SJSA1 (cell line): ENCODE measurements at places on chromosomes 4 and X. TPM values are rescaled to one million over a fixed set of nuclear protein-coding genes. Genes with fewer than 3 reads are reported as not detected.

- DNase-seq = no peak
These were observed 579 bp upstream of the GABRA2 start for GRCh38 chr4:46390355-46391058.

- no peak for DNase-seq
These were observed 370.1 kb downstream of the PPP3CA start for GRCh38 chr4:100977274-100977673.

- DNase-seq = no peak
These were observed 1469.0 kb downstream of the TECRL start for GRCh38 chr4:62940229-62940628.

GRCh38 chrX:361231-362145 is 25.2 kb downstream of the PPP2R3B start:
- DNase-seq = no peak

The GPRIN3 gene
- not detected in 2 replicates for total RNA-seq

DNA sequence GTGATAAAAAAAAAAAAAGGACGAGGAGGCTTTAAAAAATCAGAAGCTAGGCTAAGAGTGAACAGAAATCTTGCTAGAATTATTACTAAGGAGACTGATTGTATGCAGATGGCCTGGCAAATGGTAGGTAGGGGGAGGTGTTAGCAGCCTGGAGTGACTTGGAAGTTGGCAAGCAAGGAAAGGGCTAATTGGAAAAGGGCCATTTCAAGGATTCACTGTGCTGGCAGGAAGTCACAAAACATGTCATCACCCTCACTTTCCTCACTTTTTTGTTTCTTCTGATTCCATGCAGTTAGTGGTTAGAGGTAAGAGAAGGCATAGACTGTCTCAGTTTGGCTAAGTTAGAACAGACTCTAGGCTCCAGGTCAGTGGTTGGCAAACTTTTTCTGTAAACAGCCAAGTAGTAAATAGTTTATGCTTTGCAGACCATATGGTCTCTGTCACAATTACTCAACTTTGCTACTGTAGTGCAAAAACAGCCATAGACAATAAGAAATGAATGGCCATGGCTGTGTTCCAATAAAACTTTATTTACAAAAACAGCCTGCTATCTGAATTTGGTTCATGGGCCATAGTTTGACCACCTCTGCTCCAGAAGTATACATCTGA is 646.5 kb upstream of the ACTRT1 start:
- no peak for DNase-seq

The ARHGAP6 gene
- 0.11 and 1.2 TPM in 2 replicates for total RNA-seq

The RHOXF1 gene
- total RNA-seq = not detected in 2 replicates

DNA sequence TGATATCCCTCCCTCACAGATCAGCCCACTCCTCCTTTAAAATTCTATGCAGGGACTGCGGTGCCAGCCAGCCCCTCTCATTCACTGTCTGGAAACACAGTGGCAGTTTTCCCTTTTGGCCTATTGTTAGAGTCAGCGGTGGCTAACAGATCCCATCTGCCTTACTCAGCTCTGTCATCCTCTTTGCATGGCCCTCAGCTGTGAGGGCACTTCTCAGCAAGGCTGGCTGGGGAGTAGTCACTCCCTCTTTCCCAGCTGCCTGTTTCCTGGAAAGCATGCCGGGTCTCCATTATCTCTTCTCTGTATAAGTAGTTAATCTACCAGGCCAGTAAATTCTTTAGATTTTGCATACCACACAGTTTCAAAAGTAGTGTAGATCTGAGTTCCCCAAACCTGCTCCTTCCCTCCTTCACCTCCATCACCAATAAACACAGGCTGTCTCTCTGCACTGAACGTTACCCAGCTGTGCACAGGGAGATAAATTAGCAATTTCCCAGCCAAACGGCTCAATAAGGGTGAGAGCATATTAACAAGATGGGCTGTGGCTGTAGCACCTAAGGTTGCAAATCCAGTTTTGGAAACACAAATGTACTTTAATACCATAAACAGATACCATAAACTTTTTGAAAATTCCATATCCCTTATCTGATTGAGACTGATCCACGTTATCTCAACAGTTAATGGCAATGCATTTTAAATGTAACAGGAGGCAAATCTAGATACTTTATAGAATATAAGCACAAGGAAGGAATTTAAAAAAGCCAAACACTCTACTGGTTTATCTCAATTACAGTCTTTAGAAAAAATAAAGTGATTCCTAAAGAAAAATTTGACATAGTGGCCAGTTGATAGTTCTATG is 229.3 kb downstream of the ANKRD50 start:
- no peak for DNase-seq

- DNase-seq = no peak
These were observed 17.5 kb upstream of the TBC1D1 start for GRCh38 chr4:37873386-37873785.

DNA sequence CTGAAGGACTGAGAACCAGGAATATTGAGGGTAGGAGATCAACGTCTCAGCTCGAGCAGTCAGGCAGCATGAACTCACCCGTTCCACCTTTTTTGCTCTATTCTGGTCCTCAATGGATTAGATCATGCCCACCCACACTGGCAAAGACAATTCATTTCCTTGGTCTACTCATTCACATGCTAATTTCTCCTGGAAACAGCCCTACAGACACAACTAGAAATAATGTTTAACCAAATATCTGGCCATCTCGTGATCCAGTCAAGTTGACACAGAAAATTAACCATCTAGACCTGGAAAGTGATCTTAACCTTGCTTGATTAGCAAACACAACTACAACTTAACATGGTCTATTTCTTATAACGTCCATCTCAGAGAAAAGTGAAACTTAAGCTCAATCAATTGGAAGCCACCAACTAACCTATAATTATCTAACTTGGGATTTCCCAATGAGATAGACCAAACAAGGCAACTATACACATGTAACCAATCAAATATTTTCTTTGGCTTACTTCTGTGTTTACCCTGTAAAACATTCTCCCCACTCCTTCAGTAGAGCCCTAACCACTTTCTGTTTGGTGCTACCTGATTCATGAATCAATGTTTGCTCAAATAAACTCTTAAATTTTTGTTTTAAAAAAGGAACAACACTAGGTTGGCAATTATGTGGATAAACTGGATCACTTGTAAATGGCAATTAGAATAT is 69.7 kb upstream of the MAMLD1 start:
- DNase-seq = no peak
